ENCODE measurements at places on chromosomes 13 and 19. TPM values are rescaled to one million over a fixed set of nuclear protein-coding genes. Genes with fewer than 3 reads are reported as not detected.

GRCh38 chr19:10662384-10663251 is 8.5 kb downstream of the ILF3 start:
- no peak for DNase-seq

- DNase-seq = no peak
Measured at GRCh38 chr19:43847246-43847645, 20.1 kb downstream of the ZNF283 start.

GRCh38 chr19:56134654-56134921 is 6.5 kb upstream of the ZNF444 start:
- DNase-seq = no peak

- DNase-seq = no peak
Measured at GRCh38 chr13:97246596-97247158, 24.5 kb downstream of the MBNL2 start.

- DNase-seq = no peak
Measured at GRCh38 chr13:98781470-98781869, 29.0 kb upstream of the SLC15A1 start.

DNA sequence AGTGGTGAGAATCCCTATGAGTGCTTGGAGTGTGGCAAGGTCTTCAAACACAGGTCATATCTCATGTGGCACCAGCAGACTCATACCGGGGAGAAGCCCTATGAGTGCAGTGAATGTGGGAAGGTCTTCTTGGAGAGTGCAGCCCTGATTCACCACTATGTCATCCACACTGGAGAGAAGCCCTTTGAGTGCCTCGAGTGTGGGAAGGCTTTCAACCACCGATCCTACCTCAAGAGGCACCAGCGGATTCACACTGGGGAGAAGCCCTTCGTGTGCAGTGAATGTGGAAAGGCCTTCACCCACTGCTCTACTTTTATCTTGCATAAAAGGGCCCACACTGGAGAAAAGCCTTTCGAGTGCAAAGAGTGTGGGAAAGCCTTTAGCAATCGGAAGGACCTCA is 18.7 kb upstream of the AURKC start:
- peak; percentile 19 for DNase-seq

Gene FUT1
- 0.06 TPM for total RNA-seq

DNA sequence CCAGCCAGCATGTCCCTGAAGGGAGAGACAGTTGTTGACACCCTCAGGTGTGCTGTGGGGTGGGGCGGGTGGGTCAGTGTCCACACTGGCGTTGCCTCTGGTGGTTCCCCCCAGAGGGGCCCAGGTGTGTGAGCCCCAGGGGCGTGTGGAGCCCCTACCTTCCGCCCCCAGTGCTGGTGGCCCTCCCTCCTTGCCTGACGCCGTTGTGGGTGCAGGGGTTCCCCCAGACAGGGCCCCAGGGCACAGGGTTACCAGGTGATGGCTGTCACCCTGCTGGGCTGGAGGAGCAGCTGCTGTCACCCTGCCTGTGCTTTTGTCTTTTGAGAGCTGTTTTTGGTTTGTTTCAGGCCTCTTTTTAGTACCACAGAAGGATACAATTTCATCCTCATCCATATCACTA is 27.2 kb downstream of the ATP4B start:
- DNase-seq = no peak

All from activated CD8-positive, alpha-beta memory T cell treated with anti-CD3 and anti-CD28 coated beads, Interleukin-2, amount 10 ng/mL, durations not matched to agents 7 days and 5 days (primary cell).